GM18507 (cell line): ENCODE measurements at places on chromosomes 5 and 9.

DNA sequence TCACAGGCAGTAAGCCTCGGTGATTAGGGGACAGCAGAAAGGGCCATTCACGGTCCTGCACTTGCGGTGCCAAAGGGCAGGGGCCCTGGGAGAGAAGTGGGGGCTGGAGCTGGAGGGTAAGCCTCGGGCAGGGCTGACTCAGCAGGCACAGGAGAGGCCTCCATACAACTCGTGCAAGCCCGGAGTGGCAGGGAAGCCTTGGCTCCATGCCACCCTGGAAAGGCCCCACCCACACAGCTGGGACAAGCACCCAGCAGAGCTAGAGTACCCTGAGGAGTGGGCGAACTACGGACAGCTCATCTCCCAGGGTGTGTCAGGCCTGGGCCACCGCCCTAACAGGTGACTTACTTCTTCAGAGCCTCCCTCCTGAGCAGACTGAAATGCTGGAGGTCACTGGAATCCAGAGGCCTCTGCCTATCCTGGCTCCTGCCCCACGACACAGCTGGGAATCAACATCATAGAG, 5.6 kb upstream of the CAMK2A start:
- no peak for DNase-seq

DNA sequence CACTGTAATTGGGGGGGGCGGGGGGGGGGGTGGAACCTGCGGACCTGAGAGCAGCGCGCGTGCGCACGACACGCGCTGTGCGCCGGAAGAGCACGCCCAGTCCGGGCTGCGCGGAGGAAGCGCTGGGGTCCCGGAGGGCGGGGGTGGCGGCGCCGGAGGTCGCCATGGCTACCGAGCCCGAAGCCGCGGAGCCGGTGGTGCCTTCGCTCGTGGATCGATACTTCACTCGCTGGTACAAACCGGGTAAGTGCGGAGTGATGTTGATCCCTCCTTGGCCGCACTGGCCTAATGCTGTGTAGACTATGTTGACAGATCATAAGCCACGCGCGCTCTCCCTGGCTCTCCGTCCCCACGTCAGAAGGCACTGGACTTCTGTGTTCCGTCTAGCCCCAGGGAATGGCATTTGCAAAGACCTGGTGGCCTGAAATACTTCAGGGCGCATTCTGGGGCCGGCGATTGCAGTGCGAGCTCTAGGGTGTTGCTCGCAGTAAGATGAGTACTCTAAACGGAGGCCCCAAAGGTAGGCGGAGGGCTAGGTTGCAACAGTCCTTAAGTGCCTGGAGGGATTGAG, at the start of gene ABITRAM:
ABITRAM (plus strand) TSS at position 78 of the 571 bp plus-strand sequence; CDS start at position 165, 87 bp downstream.
- DNase-seq: peak; percentile 81

DNA sequence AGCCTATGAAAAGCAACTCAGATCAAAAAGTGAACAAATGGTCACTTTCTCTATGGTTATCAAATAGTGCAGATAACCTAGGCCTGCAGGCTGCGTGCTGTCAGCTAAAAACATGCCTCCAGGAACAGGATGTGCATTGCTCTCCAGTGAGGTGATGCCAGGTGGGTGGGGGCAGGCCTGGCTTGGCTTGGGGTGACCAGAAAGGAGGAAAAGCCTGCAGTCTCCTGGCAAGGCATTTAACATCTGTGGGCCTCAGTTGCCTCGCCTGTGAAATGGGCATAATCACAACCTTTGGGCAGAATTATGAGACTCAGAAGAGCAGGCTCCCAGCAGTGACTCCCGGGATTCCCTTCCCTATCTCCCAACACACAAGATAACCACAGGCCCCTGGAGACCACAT, 135.9 kb downstream of the COL23A1 start:
- no peak for DNase-seq

DNA sequence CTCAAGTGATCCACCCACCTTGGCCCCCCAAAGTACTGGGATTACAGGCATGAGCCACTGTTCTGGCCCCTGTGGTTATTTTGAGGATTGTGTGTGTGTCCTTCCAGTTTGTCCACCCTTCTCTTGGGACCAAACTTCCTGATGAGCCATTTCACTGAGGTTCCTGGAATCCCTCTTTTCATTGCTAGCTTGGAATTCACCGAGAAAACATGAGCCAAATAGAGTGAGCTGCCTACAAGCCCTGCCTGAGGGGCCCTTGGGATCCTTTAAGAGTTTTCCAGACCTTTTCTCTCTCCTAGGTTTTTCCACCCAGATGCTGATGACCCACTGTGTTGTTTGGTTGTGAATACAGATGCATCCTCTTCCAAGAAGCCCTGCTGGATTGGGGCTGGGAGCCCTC, 13.2 kb upstream of the KIF12 start:
- DNase-seq: no peak

DNA sequence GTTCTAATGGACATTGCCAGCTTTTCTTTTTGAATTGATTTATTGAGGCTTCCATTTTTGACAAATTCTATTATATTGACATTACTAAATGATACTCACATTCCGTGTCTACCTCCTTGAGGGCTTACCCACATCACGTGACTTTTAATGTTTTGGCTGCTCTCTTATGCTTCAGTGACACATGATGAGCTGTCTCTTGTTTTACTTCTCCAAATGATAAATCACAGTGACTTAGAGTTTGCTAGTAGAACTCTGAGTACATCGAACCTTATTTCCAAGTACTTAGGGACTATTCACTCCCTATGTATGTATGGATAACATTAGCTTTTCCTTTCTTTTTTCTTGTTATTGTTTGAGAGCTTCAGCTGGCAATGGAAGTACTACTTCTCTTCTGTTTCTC, 169.8 kb upstream of the KCNN2 start:
- no peak for DNase-seq

DNA sequence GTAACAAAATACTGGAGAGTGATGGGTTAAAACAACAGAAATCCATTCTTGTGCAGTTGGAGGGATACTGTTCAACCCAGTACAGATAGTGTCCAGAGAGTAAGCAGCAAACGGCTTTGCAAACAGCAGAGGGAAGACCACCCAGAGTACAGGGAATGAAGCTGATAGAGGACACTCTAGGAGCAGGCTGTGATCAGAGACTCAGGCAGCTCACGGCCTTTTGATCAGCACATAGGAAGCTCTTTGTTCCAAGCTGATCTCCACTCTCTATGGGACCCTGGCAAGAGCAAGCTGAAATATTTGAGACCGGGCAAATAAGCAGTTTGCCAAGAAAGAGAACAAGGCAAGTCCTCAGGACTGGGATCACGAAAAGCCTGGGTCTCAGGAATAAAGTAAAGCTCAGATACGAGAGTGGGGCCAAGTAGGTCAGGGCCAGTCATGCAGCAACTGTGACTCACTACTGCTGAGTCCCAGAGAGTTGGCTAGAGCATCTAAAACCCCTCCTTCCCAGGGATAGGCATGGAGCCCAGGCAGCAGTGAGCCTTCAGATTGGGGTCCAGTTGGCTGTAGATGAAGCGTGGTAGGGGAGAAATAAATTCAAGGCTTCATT, 52.4 kb downstream of the MELK start:
- DNase-seq: no peak

GRCh38 chr9:70924895-70925547, 196.4 kb downstream of the TRPM3 start:
- DNase-seq: no peak

GRCh38 chr5:131640043-131640856, 5.2 kb upstream of the RAPGEF6 start:
- DNase-seq: no peak

- DNase-seq: no peak
These were observed 89.4 kb downstream of the UHRF2 start for GRCh38 chr9:6502399-6502798.

DNA sequence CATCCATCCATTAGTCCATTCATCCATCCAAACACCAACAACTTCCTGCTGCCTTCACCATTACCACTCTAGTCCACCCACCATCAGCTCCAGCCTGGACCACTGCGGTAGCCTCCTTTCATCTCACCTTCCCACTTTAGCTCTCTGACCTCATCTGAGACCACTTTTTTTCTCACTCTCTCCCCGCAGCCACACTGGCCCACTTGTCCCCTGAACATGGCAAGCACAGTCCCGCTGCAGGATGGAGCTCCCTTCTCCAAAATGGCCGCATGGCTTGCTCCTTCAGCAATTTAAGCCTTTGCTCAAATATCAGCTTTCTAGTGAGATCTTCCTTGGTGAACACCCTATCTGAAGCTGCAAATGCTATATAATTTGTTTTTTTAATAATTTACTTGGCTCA, 11.1 kb downstream of the CSF1R start:
- no peak for DNase-seq

GRCh38 chr5:159269723-159270122, 6.6 kb downstream of the UBLCP1 start:
- DNase-seq: no peak

DNA sequence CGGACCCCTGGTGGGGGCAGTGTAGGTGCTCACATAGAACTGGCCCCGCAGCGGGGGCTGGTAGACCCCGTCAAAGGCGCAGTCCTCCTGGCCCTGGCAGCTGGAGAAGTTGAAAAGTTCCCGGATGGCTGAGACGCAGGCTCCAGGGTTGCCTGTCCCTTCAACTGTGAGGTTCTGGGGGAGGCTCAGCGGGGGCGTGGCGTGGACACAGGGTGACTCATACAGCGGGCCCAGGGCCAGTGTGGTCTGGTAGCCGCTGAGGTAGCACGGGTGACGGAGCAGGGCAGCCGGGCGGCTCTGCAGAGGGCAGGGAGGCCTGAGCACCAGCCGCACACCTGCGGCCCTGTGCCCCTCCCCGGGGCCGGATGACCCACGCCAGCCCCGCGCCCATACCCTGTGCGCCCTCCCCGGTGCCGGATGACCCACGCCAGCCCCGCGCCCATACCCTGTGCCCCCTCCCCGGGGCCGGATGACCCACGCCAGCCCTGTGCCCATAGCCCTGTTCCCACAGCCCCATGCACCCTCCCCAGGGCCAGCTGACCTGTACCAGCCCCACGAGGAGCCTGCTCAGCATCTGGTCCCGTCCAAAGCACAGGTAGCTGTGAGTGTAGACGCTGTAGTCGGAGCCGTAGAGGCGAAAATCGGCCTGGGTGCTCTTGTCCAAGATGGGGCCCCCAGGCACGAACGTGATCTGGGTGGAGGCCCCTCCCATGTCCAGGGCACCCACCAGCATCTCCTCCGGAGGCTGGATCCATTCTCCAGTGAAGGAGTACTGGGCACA, 5.0 kb downstream of the ENTPD8 start:
- DNase-seq: no peak

DNA sequence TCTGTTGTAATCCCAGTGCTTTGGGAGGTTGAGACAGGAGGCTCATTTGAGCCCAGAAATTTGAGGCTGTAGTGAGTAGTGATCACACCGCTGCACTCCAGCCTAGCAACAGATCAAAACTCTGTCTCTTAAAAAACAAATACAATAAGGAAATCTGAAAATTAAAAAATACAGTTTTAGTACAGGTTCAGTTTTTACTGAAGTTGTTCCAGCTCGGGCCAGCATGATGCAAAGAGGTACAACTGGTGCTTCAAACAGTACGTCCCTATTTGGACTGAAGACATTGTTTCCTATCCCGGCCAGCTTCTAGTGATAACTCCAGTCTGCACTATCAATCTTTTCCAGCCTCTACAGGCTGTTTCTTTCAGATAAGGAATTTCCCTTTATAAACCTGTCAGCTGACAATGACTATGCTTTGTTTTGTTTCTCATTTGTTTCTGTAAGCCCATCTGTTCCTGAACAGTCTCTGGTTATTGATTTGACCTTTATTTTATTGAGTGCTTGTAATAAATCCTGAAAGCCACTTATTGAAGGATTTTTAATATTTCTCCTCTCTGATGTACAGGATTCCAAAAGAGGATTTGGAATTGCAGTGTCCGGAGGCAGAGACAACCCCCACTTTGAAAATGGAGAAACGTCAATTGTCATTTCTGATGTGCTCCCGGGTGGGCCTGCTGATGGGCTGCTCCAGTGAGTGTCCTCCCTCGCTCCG, 41.9 kb downstream of the TJP2 start:
- DNase-seq: no peak

- DNase-seq: no peak
These were observed 384.4 kb downstream of the TMEM167A start for GRCh38 chr5:82692826-82693225.

DNA sequence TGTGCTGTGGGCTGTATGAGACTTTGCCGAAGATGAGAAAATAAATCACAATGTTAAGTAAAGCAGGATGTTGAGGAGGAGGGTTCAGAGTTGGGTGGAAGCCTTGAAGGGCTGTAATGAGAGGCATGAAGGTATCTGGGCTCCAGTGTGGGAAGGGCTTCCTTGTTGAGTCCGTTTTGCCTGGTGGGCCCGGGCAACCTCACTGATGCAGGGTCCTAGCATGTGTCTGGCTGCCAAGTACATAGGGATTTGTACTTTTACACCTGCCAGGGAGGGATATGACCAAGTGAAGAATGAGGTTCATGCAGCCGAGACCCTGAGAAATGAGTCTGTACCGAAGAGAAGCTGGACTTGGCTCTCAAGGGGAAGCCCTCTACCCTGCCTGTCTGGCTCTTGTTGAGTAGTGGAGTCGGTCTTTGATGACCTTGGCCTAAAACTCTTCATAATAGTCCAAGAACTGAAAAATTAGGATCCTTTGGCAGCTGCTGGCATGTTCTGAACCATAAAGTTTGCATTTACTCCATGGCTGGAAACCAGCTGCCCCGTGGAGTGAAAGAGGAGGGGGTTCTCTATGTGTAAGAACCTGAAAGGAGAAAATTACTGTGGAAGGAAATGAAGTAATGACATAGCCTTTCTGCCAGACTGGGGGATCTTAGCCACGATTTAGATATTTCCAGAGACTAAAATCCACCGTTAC, 59.0 kb upstream of the DPYSL3 start:
- DNase-seq: no peak

- no peak for DNase-seq
These were observed 15.7 kb downstream of the SLC6A3 start for GRCh38 chr5:1429496-1429895.

GRCh38 chr5:176379881-176380280, 8.5 kb downstream of the NOP16 start:
- no peak for DNase-seq

DNA sequence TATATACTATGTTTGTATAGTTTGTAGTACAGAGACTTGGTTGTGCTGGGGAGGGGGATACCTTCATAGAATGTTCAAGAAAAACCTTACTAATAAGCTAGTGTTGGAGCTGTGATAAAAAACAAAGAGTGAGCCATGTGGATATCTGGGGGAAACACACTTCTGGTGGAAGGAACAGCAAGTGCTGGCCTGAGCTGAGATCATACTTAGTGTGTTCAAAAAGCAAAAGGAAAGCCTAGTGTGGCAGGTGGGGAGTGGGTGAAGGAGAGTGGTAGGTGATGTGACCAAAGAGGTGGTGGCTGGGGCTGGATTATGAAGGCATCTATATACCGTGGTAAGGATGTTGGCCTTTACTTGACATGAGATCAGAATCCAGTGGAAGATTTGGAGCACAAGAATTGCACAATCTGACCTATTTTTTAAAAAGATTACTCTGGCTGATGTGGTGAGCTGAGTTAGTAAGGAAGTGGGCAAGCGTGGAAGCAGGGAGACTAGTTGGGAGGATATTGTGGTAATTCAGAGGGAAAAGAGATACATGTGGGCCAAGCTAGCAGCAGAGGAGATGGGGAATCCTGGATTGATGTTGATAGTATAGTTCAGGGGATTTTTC, 26.6 kb downstream of the PALM2AKAP2 start:
- no peak for DNase-seq
